Uterine smooth muscle cell (primary cell): ENCODE measurements at places on chromosomes 7 and 10. TPM values are rescaled to one million over a fixed set of nuclear protein-coding genes. Genes with fewer than 3 reads are reported as not detected.

Gene STEAP1
- total RNA-seq: 32.6 and 65.6 TPM in 2 replicates

Gene AZGP1
- total RNA-seq: 0.33 TPM in 1 of 2 replicates, not detected in the other

Gene OR6V1
- not detected in 2 replicates for total RNA-seq

Gene LRRC4
- total RNA-seq: under 0.01 and 0.22 TPM in 2 replicates

Gene AKR1C4
- not detected in 2 replicates for total RNA-seq

Gene MBL2
- not detected in 2 replicates for total RNA-seq

Gene PNLIPRP1
- total RNA-seq: not detected in 2 replicates

Gene RNF32
- total RNA-seq: 1.2 and 2.0 TPM in 2 replicates

Gene PDAP1
- 80.1 and 121 TPM in 2 replicates for total RNA-seq
